SK-N-SH (cell line): ENCODE measurements at places on chromosomes 11 and 22. TPM values are rescaled to one million over a fixed set of nuclear protein-coding genes. Genes with fewer than 3 reads are reported as not detected.

GRCh38 chr22:20436307-20436767 is 1.3 kb downstream of the SCARF2 start:
- DNase-seq = peak; percentile 90

DNA sequence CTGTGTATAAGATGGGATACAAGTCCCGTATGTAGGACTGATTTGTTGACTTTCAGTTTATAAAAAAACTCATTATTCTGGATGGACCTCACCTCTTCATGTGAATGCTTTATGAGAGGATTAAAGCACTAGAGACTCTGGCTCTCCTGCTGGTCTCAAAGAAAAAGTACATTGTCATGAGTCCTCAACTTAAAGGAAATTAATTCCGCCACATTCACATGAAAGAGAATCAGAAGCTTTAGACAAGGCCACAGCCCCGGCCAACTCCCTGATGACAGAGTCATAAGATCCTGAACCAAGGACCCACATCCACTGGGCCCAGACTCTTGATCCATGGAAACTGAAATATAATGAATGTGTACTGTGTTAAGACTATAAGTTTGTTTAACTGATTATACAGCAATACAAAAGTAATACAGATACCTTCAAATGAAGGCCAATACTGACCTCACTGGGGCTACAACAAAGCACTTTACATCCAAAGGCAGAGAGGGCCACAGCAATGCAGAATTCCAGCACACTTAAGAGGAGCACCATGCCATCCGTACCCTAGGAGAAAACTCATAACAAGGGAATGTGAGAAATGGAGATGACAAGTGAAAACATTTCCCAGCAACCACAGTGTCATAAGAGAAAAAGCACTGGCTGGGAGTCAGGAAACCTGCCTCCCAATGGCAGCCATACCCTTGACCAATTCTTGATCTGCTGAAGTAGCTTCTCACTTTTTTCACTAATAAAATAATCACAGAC is 25.4 kb upstream of the MS4A6A start:
- no peak for DNase-seq

GRCh38 chr11:96180341-96180740 is 162.7 kb downstream of the MAML2 start:
- DNase-seq = no peak

GRCh38 chr11:124760205-124760652 is 1.9 kb downstream of the ESAM start:
- DNase-seq = peak; percentile 17

Gene EHD1
- polyA plus RNA-seq = 57.6 and 93.3 TPM in 2 replicates
